ENCODE measurements at places on chromosomes 4 and X.

DNA sequence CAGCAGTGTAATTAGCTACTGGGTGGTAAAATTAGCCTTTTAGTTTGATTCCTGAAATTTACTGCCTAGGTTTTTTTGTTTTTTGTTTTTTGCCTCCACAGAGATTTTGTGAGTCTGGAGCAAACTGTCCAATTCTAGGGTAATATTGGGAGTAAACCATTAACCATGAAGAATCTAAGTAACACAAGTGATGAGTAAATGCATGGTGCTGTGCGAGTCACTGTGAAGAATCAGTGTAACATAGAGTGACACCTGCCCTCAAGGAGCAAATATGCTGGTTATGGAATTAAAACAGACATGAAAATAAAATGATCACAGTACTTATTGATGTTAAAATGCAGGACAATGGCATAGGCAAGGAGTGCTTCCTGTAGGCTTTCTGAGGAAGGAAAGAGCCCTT, 60.1 kb downstream of the LRP2BP start:
- no peak for DNase-seq

- DNase-seq = no peak
Observed at GRCh38 chr4:3452376-3452775, 10.6 kb downstream of the HGFAC start.

DNA sequence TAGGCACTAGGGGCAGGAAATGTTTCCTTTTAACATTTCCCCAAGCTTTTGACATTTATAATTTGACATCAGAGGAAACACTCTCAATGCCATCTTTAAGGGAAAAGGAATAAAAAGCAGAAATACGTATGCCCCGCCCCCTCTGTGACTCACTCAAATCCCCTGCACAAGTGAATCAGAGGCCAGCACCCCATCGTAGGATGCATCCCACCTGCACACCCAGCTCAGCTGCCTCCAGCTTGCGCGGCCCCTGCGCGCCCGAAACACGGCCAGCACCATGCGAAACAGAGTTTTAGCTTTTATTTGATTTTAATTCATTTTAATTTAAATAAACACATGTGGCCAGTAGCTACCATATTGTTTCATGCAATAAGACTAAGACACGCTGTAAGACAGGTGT, 29.5 kb downstream of the ABLIM2 start:
- no peak for DNase-seq

DNA sequence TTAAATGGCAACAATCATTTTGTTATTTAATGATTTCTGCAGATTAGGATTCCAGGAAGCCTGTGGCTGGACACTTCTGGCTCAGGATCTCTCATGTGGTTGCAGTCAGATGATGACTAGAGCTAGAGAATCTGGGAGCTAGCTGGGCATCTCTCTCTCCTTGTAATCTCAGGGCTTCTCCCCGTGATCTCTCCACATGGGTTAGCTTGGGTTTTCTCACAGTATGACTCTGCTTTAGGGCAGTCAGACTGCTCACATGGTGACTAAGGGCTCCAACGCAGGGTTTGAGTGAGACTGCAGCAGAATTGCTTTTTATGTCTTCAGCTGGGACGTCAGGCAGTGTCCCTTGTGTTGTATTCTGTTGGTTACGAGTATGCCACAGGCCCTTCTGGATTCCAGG, 361.4 kb downstream of the CBLL2 start:
- DNase-seq = no peak

GRCh38 chr4:168741281-168742173, 244.7 kb downstream of the PALLD start:
- DNase-seq = no peak

DNA sequence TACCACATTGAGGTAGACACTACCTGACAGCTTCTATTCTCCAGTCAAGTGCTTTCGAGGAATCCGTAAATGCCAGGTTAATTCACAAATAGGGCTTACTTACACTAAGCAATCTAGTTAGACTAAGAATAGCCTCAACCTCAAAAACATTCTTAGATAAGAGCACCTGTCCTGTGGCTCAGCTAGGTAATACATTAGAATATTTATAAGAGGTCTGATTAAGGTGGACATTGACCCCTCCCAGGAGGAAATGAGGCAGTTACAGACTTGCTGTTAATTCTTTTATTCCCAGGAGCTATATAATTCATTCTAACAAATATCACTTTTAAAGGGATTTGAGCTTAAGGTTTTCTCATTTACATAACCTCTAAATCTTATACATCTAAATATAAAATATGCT, 758.1 kb downstream of the GRID2 start:
- no peak for DNase-seq

- DNase-seq = peak; percentile 38
Observed at GRCh38 chrX:120310861-120311726, at the start of gene TMEM255A. TMEM255A (minus strand) TSS chrX:120311461; CDS start chrX:120311309, 152 bp downstream.

- no peak for DNase-seq
Observed at GRCh38 chr4:67871867-67872266, 11.9 kb downstream of the TMPRSS11D start.

- no peak for DNase-seq
Observed at GRCh38 chr4:54165438-54165837, 63.7 kb upstream of the PDGFRA start.
